ENCODE measurements at places on chromosomes 1 and 21. TPM values are rescaled to one million over a fixed set of nuclear protein-coding genes. Genes with fewer than 3 reads are reported as not detected.

DNA sequence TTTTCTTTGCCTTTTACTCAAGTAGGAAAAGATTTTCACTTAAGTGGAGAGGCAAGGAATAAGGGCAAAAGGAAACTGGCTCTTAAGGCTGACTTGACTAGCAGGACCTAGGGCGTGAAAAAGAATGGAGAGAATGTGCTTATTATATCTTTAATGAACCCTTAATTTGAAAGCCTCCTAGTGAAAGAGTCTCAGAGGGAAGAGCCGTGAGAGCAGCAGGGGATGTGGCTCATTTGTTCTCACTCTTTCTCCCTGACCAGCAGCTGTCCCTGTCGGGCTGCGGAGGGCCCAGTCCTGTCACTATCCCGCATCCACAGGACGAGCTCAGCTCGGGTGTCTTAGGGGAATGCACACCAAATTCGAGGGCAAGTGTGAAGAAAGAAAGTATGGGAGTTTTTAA, 180.1 kb downstream of the EDEM3 start:
- no peak for DNase-seq

GRCh38 chr1:237507005-237507404, 383.7 kb downstream of the ZP4 start:
- no peak for DNase-seq

GRCh38 chr1:191963781-191964455, 194.3 kb upstream of the RGS18 start:
- DNase-seq = no peak

DNA sequence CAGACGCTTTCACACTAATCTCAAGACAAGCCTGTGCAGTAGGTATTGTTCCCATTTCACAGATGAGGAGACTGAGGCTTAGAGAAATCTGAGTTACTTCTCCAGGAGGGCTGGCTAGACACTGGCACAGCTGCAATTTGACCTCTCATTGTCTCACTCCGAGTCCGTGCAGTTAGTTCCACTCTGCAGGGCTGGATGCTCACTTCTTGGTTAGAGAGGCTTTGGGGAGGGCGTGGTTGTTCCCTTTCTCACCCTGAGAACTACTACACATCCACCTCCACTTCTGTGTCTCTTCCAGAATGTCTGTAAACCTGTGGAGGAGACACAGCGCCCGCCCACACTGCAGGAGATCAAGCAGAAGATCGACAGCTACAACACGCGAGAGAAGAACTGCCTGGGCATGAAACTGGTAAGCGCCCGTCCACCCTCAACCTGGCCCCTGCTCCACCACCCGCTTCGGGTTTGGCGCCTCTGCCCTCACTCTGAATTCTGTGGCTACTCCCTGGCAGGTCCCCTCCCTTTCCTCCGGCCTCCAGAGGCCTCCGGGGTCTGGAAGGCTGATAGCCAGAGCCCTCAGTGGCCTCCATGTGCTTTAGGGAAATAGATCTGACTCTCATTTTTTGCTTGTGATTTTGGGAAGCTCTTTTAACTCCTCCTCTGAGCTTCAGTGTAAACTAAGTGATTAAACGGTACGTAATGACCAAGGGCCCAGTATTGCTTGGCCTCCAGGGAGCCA, 29.1 kb downstream of the EIF2D start:
- DNase-seq = no peak

- no peak for DNase-seq
These were observed 93.4 kb upstream of the KLHDC7A start for GRCh38 chr1:18387307-18387706.

DNA sequence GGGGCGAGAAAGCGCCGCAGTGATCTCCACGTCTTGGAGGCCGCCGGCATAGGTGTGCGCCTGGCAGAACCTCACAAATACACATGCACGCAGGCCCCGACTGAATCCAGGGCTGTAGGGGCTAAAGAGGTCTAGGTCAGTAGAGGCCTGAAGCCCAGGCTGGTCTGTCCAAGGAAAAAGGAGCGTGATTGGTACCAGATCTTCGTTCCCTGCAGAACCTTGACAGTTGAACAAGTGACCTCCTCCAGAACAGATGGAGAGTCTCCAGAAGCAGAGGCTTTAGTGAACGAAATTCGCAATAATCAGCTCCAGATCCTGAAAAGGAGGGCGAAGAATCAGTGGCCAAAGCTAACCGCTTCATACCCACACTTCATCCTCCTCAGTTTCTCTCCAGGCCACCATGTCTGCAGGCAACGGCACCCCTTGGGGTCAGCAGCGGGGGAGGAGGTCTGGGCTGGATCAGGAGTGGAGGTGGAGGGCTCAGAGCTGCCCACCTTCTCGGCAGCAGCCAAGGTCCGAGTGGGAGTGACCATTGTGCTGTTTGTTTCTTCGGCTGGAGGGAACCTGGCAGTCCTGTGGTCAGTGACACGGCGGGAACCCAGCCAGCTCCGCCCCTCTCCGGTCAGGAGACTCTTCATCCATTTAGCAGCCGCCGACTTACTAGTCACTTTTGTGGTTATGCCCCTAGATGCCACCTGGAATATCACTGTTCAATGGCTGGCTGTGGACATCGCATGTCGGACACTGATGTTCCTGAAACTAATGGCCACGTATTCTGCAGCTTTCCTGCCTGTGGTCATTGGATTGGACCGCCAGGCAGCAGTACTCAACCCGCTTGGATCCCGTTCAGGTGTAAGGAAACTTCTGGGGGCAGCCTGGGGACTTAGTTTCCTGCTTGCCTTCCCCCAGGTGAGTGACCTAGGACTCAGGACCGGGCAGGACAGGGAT, 749 bp upstream of the PEX11B start:
- no peak for DNase-seq

- no peak for DNase-seq
These were observed 8.1 kb upstream of the ATP1B1 start for GRCh38 chr1:169098380-169098779.

- DNase-seq = no peak
These were observed 287.8 kb downstream of the LMX1A start for GRCh38 chr1:165068741-165069140.

DNA sequence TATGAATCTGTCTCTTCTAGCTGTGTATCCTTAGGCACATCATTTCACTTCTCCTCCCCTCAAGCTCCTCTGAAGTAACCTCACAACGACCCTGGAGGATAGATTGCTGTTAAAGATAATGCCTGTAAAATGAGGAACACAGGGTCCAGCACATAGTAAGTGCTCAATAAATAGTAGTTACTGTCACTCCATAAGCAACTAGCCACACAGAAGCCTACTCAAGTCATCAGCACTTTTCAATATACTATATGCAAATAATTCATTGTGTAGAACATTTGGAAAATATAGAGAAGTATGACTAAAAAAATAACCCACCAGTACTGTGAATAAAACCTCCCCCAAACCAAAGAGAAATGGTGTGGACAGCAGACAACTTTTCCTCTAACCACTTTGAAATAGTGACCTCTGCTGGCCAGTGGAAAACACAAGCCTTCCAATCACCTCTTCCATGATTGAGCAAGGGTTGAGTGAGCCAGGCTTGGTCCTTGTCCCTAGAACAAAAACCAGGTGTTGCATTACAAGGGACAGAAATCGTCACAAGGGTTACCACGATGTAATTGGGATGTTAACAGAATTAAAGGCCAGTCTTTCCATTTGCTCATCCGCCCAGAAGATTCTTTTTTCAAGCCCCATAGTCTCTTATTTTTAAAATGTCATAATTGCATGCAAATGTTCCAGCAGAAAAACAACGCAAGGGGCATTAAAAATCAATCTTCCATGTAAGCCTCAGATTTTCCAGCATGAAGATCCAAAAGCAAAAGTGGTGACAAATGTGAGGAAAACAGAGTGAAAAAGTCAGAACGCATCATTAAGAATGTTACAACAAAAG, 15.7 kb upstream of the GLIS1 start:
- no peak for DNase-seq

DNA sequence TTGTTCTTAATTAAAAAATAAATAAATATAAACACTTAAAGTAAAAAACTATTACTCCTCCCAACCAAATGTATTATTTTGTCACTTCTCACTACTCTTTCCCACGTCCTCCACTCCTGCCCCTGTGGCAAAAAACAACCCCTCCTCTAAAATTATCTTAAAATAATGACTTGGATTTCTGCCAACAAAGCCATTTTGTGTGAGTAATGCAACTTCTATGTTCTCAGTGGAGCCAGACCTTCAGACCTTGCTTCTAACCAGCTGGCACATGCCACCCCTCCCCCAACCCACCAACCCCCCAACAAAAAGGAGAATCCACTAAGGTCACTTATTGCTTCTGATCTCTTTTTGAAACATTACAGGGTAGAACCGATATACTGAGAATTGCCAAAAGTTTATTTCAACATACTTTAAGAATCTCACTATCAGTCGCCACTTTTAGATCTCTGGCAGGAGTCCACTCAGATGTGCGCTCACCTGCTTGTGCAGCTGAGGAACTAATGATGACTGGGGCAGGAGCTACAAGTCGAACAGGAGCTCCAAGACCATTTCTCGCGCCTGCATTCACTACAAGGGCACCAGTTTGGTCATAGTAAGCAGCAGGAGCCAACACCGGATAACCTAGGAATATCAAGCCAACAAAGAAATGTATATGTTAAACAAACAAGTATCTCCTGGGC, 58.3 kb upstream of the SDC3 start:
- peak; percentile 33 for DNase-seq

DNA sequence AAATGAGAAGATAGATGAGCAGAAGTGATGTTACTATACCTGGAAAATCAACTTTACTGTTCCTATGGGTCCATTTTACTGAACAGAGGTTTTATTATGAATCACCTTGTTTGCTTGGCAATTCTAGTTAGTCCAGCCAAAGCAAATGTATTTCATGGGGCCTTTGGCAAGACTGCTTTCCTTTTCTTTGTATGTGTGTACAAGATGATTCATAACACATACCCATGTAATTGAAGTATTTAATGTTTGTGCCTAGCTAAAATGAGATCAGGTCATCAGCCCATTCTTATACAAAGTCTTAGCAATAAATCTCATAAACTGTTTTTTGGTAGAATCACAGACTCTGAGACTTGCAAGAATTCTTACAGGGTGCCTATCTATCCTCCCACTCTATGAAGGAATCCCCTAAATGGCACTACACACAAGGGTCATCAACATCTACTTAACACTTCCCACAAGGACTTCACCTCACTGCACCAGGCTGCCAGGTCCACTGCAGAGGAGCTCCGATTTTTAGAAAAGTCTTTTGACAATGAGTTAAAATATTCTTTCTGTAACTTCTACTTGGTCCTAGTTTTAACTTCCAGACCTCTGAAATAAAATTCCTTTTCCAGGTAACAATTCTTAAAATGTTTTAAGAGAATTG, 58.5 kb downstream of the LPAR3 start:
- DNase-seq = no peak

DNA sequence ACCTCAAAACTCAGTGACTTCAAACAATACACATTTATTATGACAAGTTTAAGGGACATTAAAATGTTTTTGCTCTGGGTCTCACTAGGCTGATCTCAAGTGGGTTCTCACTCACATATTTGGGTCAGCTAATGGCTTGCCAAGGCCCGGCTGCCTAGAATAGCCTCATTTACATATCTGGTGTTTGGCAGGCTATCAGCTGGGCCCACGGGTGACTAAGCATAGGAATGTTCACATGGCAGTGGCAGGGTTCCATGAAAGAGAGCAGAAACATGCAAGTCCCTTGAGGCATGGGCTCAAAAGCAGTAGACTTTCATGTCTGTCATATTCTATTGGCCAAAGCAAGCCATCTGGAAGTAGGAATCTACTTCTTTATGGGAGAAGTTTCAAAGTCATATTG, 492.6 kb downstream of the KCNT2 start:
- DNase-seq = peak; percentile 60

DNA sequence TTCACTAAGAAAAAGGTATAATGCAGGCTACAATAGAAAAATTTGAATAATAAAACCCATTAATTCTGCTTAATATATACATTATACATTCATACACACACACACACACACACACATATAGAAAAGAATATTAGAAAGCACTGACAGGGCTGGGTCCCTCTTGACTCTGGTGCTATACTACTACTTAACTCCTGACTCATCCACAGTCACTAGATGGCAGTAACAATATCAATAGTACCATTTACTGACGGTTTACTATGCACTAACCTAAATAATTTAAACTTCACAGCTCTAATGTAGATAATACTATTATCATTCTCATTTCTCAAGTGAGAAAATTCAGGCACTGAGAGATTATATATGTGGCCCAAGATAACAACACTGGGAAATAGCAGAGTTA, 87.5 kb downstream of the COP1 start:
- DNase-seq = no peak

DNA sequence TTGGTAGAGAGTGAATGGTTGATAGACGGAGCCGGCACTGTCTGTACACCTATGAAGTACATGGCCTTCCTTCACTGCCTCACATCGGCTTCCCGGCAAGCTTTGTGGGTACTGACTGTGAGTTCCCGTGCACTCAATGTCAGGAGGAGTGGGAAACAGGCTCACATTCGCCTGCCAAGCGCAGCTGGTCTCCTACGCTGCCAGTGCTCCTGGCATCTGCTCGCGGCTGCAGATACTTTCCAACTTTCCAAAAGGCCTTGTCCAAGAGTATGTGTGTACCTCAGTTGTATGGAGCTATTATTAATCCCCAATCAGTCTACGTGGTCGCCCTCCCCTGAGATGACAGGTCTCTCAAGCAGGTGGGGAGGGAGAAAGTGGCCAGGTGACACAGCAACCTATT, 180.8 kb downstream of the ZSCAN20 start:
- no peak for DNase-seq

- no peak for DNase-seq
These were observed 68.5 kb downstream of the NIBAN1 start for GRCh38 chr1:184905601-184906322.

GRCh38 chr1:5161372-5161771, 507.0 kb downstream of the AJAP1 start:
- DNase-seq = no peak

- DNase-seq = no peak
These were observed 630 bp downstream of the HPCA start for GRCh38 chr1:32886828-32887414.

GRCh38 chr21:28257276-28257675, 735.4 kb downstream of the LTN1 start:
- no peak for DNase-seq

- DNase-seq = no peak
These were observed at the start of gene RHOC for GRCh38 chr1:112706505-112707220. Gene RHOC (minus strand): TSS chr1:112707127. CDS start chr1:112703799, 3,328 bp downstream.

DNA sequence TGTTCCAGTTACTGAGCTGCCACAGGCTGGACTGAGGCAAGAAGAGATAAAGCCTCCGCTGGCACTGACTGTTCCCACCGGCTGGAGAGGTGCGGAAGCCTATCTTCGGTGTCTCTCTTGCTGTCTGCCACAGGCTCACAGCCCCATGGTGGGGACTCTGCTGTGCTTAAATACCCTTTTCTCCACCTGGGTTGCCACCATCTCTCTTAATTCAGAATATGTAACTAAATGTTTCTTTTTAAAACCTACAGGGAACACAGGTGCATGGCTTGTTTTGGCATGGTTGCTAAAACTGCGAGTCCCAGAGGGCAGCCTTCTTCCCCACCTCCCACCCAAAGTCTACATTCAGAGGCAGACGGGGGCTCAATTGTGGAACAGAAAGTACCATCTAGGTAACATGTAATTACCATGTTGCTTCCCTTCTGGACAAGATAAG, 8.1 kb upstream of the LBR start:
- DNase-seq = no peak

The PLEKHA6 gene
- 10.4 TPM for total RNA-seq

The PLA2G2C gene
- not detected for total RNA-seq

The RGS8 gene
- not detected for total RNA-seq

The SDC3 gene
- total RNA-seq = 25.6 TPM

The S100A4 gene
- total RNA-seq = 33.8 TPM

The RHD gene
- not detected for total RNA-seq

The KCNJ9 gene
- total RNA-seq = not detected

The SPRR2E gene
- not detected for total RNA-seq

The ANXA9 gene
- 1.2 TPM for total RNA-seq

The HSPA6 gene
- total RNA-seq = 0.12 TPM

The GLIS1 gene
- 2.7 TPM for total RNA-seq

The AZIN2 gene
- total RNA-seq = 0.98 TPM
